ENCODE measurements at places on chromosomes 3 and 15.

DNA sequence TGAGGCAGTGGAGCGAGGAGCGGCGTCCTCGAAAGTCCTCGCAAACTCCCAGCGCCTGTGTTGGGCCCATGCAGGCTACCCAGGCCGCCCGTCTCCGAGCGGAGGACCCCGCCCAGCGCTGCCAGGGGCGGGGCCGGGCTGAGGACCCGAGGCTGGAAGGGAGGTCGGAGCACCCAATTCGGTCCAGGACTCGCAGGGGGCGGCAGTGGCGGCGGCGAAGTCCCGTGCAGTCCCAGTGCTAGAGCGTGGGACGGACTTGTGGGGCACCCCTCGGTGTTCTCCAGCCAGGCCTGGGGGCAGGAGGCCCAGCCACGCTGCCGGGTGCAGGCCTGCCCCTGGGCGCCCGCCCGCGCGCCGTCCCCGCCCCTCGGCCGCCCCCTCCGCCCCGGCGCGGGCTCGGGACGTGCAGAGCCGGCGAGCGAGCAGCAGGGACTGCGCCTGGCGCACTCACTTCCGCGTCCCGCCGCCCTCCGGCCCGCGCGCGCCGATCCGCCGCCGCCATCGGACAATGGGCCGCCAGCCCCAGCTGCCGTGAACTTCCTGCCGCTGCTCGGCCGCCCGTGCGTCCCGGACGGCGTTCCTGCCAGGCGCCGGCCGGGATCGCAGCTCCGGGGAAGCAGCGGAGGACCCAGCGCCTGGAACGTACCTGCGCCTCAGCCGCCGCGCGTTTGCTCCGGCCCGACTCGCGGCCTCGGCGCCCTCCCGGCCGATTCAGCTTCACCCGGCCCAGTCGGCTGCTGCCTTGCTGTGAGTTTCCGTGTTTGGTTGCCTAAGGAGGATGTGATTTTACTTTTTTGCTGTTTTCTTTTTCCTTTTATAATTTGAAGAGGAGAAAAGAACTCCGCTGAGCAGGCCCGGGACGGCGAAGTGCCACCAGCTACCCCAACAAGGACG is 596 bp upstream of the LIMD1 start:
- peak; percentile 67 for DNase-seq

- no peak for DNase-seq
Observed at GRCh38 chr3:189771842-189772450, 140.8 kb downstream of the TP63 start.

DNA sequence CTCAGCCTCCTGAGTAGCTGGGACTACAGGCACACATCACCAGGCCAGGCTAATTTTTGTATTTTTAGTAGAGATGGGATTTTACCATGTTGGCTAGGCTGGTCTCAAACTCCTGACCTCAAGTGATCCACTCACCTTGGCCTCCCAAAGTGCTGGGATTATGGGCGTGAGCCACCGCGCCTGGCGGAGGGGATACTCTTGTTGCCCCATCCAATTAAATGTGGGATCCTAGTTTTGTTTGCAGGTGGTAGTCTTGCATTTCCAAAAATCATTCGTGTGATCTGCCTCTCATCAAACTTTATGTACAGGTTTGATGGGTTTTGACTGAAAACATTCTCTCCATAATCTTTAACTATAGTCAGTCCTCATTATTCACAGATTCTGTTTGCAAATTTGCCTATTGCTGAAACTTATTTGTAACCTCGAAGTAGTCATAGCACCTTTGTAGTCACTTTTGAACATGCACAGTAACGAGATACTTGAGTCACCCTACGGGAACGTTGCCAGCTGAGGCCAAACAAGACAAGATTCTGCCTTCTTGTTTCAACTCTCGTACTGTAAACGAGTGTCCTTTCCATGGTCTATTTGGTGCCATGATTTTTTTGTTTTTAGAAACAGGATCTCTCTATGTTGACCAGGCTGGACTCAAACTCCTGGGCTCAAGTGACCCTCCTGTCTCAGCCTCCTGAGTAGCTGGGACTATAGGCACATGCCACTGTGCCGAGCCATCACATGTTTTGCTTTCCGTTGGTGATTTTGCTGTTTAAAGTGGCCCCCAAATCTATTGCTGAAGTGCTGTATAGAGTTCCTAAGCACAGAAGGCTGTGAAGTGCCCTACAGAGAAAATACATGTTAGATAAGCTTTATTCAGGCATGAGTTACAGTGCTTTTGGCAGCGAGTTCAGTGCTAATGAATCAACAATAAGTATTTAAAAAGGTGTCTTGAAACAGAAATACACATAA is 8.1 kb upstream of the MAPK6 start:
- DNase-seq, result peak; percentile 74

DNA sequence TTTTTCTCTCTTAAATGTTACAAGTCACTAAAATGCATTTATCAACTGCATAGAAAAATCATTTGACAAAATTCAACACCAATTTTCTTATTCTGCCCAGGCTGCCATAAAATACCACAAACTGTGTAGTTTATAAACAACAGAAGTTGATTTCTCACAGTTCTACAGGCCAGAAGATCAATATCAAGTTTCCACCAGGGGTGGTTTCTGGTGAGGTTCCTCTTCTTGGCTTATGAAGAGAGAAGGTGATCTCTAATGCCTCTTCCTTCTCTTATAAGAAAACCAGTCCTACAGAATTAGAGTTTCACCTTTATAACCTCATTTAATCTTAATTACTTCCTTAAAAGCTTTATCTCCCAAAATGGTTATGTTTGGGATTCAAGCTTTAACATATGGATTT is 10.9 kb upstream of the CD200R1L start:
- DNase-seq, result no peak

DNA sequence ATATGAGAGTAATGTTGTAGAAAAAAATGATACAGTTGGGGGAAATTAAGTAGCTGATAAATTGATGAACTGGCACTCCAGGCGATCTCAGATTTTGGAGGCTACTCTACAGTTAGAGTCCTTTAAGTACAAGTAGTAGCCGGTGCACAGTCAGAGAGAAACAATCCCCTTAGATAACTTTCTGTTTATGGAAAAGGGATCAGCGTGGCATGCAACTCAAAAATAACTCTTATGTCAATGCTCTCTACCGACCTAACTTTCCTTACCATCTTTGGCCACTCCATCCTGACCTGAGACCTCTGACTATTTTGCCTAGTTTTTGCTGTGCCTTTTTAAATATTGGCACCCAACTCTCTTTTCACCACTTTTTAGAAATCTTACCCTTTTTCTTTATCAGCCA is 299.6 kb downstream of the UNC13C start:
- no peak for DNase-seq

DNA sequence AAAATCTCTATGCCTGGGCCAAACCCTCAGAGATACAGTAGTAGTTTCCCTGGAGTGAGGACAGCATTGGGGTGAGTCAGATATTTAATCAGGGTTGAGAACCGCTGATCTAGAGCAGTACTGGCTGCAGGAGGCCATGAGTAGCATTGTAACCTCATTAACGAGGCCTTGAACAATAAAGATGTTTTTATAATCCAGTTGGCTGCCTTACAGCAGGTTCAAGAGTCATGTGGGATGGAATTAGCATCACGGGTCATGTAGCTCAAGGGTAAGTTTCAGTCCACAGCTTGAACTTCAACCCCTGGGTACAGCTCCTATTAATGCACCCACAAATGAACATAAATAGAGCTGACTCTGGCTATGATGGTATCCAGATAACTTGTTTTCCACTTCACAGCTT is 5.1 kb downstream of the HPS3 start:
- no peak for DNase-seq

- no peak for DNase-seq
Observed at GRCh38 chr15:54812383-54812782, 384.4 kb downstream of the RSL24D1 start.

DNA sequence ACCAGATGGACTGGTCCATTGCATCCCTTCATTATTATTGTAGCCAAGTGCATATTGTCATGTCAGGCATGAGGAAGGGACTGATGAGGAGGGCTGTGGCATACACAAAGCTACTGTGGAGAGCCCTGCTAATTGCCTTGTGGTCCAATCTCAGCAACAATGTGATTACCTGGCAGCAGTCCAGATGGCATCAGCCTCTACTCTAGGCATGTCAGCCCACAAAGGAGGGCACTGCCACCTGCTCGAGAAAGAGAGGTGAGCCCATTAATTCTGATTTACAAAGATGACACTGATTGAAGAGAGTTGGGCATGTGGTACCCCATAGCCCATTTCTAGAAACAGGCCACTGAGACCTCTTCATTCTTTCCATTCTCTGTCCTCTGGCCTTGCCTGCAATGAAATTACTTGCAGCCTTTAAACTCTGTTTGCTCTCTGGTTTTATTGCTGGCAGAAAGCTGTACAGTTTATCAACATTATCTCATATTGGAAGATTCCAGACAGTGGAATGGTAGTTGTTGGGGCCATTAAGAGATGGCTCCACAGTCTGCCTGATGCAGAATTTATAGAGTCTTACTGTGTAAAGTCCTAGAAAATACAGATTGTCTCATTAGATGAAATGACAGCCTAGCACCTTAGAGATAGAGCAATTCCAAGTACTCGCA is 307.7 kb downstream of the ARPP21 start:
- DNase-seq, result no peak

Measured in fibroblast of upper back skin (primary cell).